ENCODE measurements at places on chromosomes 13 and 19.

DNA sequence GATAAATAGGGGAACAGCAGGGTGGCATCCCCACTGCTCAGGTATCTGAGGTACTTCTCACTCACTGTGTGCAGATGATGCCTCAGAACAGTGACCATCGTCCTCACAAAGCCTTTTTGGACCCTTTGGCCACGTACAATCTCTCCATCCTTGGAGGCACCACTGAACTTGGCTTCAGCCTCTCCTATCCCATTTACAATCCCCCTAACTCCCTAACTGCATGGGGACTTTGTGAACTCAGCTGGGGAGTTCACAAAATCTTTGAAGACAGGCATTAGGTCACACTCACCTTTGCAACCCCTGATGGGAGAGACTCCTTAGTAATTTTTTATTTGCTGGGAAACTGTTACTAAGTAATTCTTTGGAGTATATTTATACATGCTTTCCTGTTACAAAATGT is 60.8 kb downstream of the TBC1D4 start:
- no peak overlapping the region for H3K4me3 ChIP-seq
- peaks cover 19% of the 10 kb centered on the region for H3K4me1 ChIP-seq
- H3K27me3 ChIP-seq, result no peaks in the 10 kb centered on the region
- no peaks in the 10 kb centered on the region for H3K36me3 ChIP-seq
- no peak for DNase-seq
- no peak overlapping the region for H3K27ac ChIP-seq

- H3K4me3 ChIP-seq, result no peak overlapping the region
- H3K27me3 ChIP-seq, result no peaks in the 10 kb centered on the region
- no peak for DNase-seq
- peaks cover 16% of the 10 kb centered on the region for H3K4me1 ChIP-seq
These were observed 59.4 kb upstream of the WASF3 start for GRCh38 chr13:26497968-26498511.

DNA sequence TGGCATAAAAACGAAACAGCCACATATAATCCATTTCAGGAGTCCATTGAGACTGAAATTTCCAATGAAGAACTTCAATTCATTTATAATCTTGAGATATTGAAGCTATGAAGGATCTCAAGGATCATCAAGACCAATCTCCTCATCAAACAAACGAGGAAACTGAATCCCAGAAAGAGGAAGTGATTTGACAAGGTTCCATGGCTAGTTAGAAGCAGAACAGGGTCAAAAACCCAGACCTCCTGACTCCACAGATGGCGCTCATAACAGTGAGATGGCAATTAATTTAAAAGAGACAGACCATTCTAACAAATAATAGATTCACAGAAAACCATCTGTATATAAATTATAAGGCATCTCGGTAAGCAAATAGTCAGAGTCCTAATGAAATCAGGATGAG is 229.7 kb downstream of the KCTD12 start:
- H3K27ac ChIP-seq, result no peak overlapping the region
- no peak for DNase-seq
- H3K4me3 ChIP-seq, result no peak overlapping the region
- H3K4me1 ChIP-seq, result no peaks in the 10 kb centered on the region
- no peaks in the 10 kb centered on the region for H3K27me3 ChIP-seq

DNA sequence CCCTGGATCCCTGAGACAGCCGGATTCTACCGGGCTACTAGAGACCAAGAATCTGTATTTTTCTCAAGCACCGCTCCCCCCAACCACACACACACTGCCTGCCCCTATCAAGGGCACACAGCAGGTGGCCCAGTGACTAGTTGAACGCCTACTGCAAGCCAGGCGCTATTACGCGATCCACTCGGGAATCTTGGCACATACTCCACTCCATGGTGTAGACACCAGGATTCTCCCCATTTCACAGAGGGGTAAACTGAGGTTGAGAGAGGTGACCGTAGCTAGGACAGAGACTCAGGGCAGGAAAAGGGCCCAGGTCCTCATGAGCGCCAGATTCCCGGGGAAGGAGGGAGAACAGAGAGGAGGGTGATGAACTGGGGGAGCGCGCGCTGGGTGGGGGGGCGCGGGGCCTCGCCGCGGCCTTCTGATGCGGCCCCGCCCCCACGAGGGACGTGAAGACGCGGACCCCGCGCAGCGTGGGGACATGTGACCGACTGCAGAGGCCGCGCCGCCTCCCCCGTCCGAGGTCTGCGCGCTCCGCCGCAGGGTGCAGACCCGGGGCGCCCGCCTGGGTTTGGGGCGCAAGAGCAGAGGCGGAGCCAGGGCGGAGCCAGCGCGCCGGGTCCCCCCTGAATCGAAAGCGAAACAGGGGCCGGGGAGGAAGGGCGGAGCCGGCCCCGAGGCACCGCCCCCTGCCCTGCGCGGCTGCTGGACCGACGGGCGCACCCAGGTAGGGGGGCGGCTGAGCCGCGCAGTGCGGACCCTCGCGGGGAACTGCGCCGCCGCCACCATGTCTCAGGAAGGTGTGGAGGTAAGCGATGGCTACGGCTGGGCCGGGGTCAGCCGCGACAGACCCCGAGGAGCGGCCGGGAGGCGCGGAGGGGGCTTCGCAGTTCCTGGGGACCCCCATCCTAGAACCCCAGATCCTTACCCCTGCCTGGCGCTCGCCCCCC is at the start of gene SHFL:
SHFL (plus strand) TSS at position 677 of the 950 bp plus-strand sequence; CDS start at position 788, 111 bp downstream.
- H3K27me3 ChIP-seq, result no peaks in the 10 kb centered on the region
- peak within 1 kb of the TSS; percentile 39 for H3K27ac ChIP-seq
- peaks cover 17% of the 10 kb centered on the region for H3K36me3 ChIP-seq

- H3K4me3 ChIP-seq, result peak overlapping the region; percentile 96
- peak overlapping the region; percentile 88 for H3K27ac ChIP-seq
- no peaks in the 10 kb centered on the region for H3K36me3 ChIP-seq
- peaks cover 8% of the 10 kb centered on the region for H3K4me1 ChIP-seq
These were observed 2.0 kb downstream of the LRCH1 start for GRCh38 chr13:46554951-46555350.

DNA sequence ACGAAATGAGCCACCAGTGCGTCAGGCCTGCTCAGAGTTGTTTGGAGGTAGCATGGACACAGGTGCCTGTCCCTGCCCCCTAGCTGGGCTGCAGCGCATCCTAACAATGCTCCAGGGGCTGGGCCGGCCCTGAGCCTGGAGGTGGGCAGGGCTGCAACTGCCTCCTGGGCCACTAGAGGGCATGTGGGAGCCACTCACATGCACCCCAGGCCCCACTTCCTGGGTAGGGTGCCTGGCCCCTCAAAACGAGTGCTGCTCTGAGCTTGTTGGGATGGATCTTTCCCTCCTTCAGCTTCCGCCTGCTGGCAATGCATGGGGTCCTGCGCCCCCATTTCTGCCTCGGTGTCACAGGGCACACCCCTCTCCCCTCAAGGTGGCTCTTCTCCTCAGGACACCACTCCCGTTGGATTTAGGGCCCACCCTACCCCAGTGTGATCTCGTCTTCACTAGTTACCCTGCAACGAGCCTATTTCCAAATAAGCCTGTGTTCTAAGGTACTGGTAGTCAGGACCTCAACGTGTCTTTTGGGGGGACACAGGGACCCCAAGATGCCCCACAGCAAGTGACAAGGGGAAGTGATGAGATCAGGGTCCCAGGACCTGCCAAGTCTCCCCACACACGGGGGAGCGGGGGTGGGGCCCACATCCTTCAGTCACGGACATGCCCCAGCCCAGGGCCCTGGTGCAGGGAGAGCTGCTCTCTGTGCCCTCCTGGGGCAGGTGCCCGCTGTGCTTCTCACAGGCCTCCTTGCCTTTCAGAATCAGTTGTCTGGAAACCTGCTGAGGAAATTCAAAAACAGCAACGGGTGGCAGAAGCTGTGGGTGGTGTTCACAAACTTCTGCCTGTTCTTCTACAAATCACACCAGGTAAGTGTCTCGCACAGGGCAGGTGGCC is 131.3 kb downstream of the STK24 start:
- DNase-seq, result no peak
- H3K36me3 ChIP-seq, result peaks cover 33% of the 10 kb centered on the region
- no peak overlapping the region for H3K4me3 ChIP-seq

- H3K27me3 ChIP-seq, result no peaks in the 10 kb centered on the region
- no peak for DNase-seq
These were observed 24.6 kb downstream of the CAB39L start for GRCh38 chr13:49419276-49419675.

- H3K4me3 ChIP-seq, result peak overlapping the region; percentile 49
- H3K27me3 ChIP-seq, result no peaks in the 10 kb centered on the region
- H3K27ac ChIP-seq, result peak overlapping the region; percentile 55
- no peaks in the 10 kb centered on the region for H3K4me1 ChIP-seq
- DNase-seq, result no peak
These were observed 5.5 kb downstream of the HRC start for GRCh38 chr19:49149652-49150105.

GRCh38 chr19:35545855-35546381 is 492 bp downstream of the TMEM147 start:
- H3K27ac ChIP-seq, result peak overlapping the region; percentile 31
- H3K4me1 ChIP-seq, result peaks cover 6% of the 10 kb centered on the region
- no peak for DNase-seq
- H3K4me3 ChIP-seq, result peak overlapping the region; percentile 65

DNA sequence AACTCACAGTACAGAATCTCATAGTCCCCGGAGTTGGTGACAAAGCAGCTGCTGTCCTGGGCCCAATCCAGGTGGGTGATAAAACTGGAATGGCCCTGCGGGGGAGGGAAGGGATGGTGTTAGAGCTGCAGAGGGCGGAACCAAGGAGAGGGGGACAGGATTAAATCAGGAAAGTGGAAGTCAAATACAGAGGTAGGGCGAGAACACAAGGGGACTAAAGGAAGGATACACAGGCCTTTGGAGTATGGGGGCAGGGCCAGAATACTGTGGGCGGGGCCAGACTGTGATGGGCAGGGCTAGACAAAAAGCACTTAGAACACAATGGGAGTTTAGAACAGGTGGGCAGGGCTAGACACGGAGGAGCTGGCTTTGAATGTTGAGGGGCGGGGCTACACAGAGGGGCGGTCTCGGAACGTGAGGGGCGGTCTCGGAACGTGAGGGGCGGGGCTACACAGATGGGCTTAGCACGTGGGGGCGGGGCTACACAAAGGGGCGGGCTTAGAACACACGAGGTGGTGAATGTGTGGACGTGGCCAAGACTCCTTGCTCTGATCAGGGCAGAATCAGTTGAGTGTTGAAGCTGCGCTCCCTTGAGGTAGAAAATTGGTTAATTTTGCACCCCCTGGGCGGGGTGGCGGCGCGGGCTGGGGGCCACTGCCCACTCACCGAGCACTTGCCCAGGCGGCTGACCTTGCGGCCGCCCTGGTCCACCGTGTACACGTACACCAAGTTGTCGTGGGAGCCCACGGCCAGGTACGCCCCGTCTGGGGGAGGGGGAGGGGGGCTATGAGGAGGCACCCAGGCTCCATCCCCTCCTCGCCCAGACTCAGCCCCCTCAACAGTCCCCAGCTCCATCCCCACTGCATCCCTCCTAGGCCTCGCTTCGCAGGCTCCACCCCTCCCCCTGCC is 14.0 kb upstream of the GPR4 start:
- peaks cover 88% of the 10 kb centered on the region for H3K36me3 ChIP-seq
- H3K4me1 ChIP-seq, result peaks cover 19% of the 10 kb centered on the region
- H3K4me3 ChIP-seq, result no peak overlapping the region
- peak overlapping the region; percentile 95 for H3K27ac ChIP-seq
- peak; percentile 95 for DNase-seq

DNA sequence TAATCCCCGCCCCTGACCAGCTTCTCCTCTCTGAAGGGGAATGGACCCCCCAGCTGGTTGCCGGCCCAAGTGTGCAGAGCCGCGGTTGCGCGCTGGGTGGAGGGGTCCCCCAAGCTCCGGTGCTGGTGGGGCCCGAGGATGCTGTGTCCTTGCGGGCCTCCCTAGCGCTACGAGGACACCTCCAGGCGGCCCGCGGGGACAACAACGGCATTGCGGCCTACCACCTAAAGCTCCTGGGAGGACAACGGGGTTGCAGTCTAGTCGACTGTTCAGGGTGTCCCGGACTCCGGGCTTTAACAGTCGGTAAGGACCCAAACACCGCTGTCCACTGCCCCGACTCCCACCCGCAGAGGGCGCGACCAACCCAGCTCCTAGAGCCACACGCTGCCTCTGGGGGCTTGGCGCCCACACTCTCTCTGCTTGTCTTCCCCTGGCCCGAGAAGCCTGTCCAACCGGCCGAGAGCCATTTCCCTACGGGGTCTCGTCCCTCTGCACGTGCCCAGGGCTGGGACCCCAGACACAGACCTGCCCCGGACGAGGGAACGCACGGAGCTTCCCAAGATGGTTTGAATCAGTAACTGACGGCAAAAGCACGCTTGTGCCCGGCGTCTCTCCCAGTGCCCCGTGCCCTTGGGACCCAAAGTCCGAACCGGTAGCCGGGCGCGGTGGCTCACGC is 927 bp upstream of the SDHAF1 start:
- no peaks in the 10 kb centered on the region for H3K27me3 ChIP-seq
- H3K4me1 ChIP-seq, result peaks cover 3% of the 10 kb centered on the region
- no peak overlapping the region for H3K27ac ChIP-seq
- peaks cover 18% of the 10 kb centered on the region for H3K36me3 ChIP-seq
- no peak for DNase-seq

DNA sequence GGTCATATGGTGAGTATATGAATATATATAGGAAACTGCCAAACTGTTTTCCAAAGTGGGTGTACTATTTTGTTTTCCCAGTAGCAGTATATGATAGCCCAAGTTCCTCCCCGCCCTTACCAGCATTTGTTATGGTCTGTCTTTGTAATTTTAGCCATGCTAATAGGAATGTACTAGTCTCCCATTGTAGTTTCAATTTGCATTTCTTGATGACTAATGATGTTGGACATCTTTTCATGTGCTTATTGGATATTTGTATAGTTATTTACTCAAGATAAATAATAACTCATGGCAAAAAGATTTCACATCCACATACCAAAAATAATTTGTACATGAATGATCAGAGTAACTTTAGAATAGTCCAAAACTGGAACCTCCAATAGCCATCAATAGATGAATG is 75.3 kb upstream of the SERP2 start:
- H3K36me3 ChIP-seq, result no peaks in the 10 kb centered on the region
- H3K4me1 ChIP-seq, result peaks cover 56% of the 10 kb centered on the region
- DNase-seq, result no peak
- peak overlapping the region; percentile 91 for H3K27ac ChIP-seq

DNA sequence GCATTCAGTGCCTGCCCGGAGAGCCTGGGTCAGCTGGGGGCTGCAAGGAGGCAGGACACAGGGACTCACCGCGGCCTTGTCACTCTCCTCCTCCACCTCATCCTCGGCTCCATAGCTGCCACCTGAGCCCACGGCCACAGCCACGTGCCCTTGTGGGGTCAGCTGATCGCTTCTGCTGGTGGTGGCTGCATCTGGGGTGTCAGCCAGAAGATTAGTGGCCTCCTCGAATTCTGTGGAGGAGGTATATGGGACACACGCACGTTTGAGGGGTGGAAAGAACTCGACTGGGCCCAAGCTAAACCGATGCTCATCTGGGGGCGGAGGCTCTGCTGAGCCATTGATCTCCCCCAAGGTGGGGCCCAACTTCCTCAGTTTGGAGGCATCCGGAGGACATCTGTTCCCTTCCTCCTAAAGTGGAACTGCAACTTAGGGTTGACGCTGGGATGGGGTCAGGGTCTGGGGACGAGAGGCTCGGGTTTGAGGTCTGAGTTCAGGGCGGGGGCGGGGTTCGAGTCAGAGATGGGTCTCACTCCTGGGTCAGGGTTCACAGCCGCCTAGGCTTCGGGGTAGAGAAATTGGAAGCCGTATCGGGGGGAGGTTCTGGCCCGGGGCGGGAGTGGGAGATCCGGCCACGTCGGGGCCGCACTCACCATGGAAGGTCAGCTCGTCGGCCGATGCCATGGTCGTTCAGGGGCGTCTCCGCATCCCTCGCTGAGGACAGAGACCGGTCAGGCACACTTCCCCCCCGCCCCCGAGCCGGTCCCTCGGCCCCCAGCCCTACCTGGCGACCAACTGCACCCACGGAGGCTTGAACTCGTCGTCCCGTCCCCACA is 493 bp downstream of the YIPF2 start:
- peak overlapping the region; percentile 41 for H3K27ac ChIP-seq
- DNase-seq, result no peak
- H3K4me1 ChIP-seq, result peaks cover 3% of the 10 kb centered on the region
- peak overlapping the region; percentile 64 for H3K4me3 ChIP-seq
